AG04450 (cell line): ENCODE measurements at places on chromosomes 2 and 18.

GRCh38 chr18:67179726-67180125 is 336.8 kb downstream of the DSEL start:
- DNase-seq, result no peak

DNA sequence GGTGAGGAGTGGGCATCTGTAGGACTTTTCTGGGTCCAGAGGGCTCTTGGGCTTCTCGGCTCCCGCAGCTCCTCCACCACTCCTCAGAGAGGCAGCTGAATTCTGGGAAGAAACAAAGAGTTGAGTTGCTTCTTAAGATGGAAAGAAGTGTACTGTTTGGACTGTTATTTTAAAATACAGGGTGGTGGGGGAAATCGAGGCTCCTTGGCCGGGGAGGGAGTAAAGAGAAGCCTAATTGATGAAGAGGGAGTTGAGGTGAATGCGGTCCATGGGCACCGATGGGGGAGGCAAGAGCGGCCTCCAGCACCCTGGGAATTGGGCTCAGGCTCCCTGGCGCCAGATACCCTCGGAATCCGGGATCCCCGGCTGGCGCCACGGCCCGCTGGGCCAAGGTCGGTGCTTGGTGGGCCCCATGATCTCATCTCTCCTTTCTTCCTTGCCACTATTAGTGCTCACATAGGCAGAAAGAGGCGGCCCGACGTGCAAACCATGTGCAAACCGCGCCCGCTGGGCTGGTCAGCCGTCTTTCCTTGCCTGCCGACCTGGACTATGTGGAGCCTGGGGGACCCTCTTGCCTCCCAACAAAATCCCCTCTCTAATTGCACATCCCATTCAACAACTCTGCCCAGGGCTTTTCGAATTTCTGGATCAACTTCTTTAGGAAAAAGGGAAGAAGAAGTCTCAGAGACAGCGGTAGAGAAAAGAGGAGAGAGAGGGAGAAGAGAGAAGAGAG is 604 bp upstream of the SIX3 start:
- DNase-seq, result no peak

GRCh38 chr2:238487134-238487533 is 60.4 kb downstream of the ASB1 start:
- DNase-seq, result no peak

GRCh38 chr2:54063967-54064535 is 51.4 kb upstream of the ACYP2 start:
- no peak for DNase-seq

DNA sequence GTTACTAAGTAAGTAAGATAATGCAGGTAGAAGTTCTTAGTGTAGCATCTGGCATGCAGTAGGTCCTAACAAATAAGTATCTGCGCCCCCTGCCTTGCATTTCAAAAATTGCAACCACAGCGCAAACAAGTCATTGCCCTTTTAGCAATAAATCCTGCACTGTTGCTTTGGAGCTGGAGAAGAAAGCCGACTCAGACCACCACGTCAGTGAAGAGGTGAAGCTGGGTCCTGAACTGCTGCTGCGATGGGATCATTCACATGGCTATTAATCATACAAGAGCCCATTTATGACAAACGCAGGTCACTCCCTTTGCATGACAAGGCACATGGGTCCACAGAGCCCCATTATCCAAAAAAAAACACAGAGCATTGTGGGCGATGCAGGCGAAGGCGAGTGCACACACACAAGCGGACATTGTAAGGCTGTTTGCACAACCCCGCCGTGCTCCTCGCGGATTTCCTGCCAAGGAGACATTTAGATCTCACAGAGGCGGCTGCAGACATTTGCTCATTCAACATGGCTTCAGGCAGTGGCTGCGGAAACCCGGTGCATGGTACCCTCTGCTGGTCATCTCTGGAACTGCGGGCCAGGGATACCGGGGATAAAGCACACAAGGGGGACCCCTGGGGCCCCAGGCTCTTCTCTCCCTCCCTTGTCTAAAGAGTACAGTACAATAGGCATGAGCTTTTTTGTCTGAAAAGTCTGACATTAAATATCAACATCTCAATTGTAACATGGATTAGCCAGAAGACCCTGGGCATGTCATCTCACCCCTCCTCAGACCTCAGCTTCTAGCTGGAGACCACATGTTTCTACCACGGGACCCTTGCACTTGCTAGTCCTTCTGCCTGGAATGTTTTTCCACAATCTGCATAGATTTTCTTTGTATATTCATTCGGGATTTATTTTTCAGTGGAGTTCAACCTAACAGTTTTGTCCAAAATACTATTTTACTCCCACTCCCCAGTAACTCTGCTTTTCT is 56.7 kb downstream of the CYRIA start:
- DNase-seq, result peak; percentile 37

DNA sequence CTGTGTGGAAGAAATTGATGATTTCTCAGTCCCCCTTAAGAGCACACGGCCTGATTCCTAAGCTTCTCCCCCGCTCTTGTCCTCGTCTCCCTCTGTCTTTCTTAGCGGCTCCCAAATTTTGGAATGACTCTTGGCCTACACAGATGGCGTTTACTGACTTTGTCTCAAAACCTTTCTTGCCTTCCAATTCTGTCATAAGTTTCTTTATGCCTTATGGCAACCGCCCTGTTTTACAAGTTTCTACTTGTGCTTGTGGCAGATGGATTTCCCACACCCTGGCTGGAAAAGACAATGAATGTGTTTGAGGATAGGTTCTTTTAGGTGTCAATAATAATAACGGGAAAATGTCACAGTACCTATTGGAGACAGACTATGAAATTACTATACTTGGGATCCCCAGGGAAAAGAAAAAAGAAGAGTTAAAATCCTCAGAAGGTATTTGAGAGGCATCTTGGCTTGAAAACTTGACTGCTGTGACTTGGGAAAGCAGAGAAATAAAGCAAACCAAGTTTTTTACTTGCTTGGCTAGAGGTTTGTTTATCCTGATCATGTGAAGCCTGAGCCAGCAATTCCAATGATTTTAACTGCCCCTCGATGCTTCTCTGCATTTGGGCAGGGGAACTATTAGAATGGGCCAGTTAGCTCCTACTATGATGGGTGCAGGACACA is 276.4 kb downstream of the HRH4 start:
- no peak for DNase-seq
